Osteoblast (primary cell): ENCODE measurements at places on chromosomes 11 and 22. TPM values are rescaled to one million over a fixed set of nuclear protein-coding genes. Genes with fewer than 3 reads are reported as not detected.

The CFAP300 gene
- 6.5 and 11.5 TPM in 2 replicates for total RNA-seq

- no peak overlapping the region for H3K27ac ChIP-seq
- peaks cover 5% of the 10 kb centered on the region for H3K4me1 ChIP-seq
- H3K27me3 ChIP-seq, result no peaks in the 10 kb centered on the region
- DNase-seq, result no peak
- H3K4me3 ChIP-seq, result no peak overlapping the region
Observed at GRCh38 chr11:130548491-130548833, 100.0 kb downstream of the ADAMTS15 start.

The CNTN5 gene
- not detected in 2 replicates for total RNA-seq

DNA sequence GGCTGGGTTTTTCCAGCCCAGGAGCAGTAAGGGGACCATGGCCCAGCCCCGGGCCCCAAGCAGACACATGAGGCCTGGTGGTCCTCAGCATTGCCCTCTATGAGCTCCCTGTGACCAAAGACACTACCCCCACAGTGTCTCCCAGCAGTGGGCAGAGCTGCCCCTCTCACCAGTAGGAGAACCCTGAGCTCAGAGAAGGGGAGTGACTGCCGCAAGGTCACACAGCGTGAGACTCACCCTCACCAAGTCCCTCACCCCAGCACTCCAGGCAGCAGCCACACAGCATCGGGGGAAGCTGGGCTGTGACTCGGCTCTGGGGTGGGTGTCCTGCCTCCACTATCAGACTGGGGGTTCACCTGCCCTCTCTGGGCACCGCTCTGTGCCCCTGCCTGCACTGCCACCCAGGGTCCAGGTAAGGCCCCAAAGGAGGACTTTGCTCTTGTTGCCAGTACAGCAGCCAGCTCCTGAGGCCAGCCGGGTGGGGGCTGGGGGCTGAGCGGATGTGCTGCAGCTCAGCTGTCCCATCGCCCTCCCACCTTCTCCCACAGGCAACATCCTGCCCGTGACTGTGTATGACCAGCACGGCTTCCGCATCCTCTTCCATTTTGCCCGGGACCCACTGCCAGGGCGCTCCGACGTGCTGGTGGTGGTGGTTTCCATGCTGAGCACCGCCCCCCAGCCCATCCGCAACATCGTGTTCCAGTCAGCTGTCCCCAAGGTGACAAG lies 7.9 kb upstream of the SH3BP1 start:
- DNase-seq, result peak; percentile 83
- H3K27me3 ChIP-seq, result no peaks in the 10 kb centered on the region
- H3K4me1 ChIP-seq, result peaks cover 22% of the 10 kb centered on the region
- H3K36me3 ChIP-seq, result peaks cover 16% of the 10 kb centered on the region
- H3K4me3 ChIP-seq, result no peak overlapping the region
- H3K27ac ChIP-seq, result no peak overlapping the region

The CD3D gene
- not detected in 2 replicates for total RNA-seq

DNA sequence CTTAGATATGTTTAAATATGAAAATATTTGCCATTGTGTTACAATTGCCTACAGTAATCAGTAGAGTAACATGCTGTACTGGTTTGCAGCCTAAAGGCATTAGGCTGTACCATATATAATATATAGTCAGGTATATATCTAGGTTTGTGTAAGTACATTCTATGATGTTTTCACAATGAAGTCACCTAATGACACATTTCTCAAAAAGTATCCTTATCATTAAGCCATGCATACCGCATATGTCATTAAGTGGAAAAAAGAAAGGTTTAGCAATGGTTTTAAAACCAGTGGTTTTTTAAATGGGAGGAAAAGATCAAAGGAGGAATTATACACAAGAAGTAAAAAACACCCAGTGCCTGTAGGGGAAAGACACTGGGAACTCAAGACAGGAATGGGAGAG lies 122.7 kb downstream of the RBFOX2 start:
- H3K4me1 ChIP-seq, result peaks cover 31% of the 10 kb centered on the region
- H3K36me3 ChIP-seq, result no peaks in the 10 kb centered on the region
- no peak overlapping the region for H3K27ac ChIP-seq

GRCh38 chr11:118397448-118397847 lies 4.0 kb upstream of the ATP5MG start:
- peaks cover 43% of the 10 kb centered on the region for H3K36me3 ChIP-seq
- no peak for DNase-seq
- peaks cover 4% of the 10 kb centered on the region for H3K4me1 ChIP-seq
- no peak overlapping the region for H3K27ac ChIP-seq
- no peaks in the 10 kb centered on the region for H3K27me3 ChIP-seq

DNA sequence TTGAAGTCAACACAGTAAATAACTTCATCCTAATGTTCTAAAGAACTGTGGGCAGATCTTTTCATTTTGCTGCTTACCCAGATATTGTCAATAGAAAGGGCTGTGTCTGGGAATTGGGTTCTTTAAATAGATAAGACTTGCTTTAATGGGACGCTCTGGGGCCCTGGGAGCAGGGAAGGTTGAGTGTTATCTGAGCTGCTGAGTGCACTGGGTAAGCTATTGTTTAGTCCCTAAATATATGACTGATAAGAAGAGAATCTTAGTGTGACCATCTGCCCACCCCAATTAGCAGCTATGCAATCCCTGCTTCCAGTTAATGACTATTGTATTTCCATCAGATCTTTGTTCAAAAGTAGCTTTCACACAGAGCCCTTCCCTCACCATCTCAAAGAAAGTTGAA lies 44.4 kb downstream of the ARHGAP42 start:
- H3K4me1 ChIP-seq, result no peaks in the 10 kb centered on the region
- no peak overlapping the region for H3K4me3 ChIP-seq
- no peaks in the 10 kb centered on the region for H3K27me3 ChIP-seq

GRCh38 chr11:113334183-113334582 lies 19.8 kb downstream of the TTC12 start:
- peaks cover 4% of the 10 kb centered on the region for H3K36me3 ChIP-seq
- no peaks in the 10 kb centered on the region for H3K27me3 ChIP-seq
- DNase-seq, result no peak
- H3K4me3 ChIP-seq, result no peak overlapping the region
- H3K4me1 ChIP-seq, result no peaks in the 10 kb centered on the region

DNA sequence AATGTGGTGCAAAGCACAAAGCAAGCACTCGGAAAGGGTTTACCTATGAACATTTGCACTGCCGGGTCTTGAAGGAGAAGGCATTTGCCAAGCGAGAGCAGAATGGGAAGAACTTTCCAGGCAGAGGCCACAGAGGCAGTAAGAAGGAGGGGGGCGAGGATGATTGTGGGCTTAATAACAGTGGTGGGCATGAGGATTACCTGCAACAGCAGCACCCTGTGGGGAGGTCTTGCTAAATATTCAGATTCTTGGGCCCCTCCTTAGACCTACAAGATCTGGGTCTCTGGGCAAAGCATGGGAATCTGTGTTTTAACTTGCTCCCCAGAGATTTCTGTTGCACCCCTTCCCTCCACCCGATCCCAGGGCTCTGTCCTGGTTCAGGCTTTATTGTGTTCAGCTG lies 75.1 kb upstream of the ZBED5 start:
- H3K27ac ChIP-seq, result no peak overlapping the region
- H3K36me3 ChIP-seq, result no peaks in the 10 kb centered on the region
- no peaks in the 10 kb centered on the region for H3K27me3 ChIP-seq
- H3K4me1 ChIP-seq, result peaks cover 10% of the 10 kb centered on the region
- H3K4me3 ChIP-seq, result no peak overlapping the region

- H3K4me1 ChIP-seq, result no peaks in the 10 kb centered on the region
- DNase-seq, result no peak
- H3K27me3 ChIP-seq, result no peaks in the 10 kb centered on the region
- no peak overlapping the region for H3K27ac ChIP-seq
- no peaks in the 10 kb centered on the region for H3K36me3 ChIP-seq
Observed at GRCh38 chr11:17230867-17231851, 23.4 kb upstream of the PIK3C2A start.

DNA sequence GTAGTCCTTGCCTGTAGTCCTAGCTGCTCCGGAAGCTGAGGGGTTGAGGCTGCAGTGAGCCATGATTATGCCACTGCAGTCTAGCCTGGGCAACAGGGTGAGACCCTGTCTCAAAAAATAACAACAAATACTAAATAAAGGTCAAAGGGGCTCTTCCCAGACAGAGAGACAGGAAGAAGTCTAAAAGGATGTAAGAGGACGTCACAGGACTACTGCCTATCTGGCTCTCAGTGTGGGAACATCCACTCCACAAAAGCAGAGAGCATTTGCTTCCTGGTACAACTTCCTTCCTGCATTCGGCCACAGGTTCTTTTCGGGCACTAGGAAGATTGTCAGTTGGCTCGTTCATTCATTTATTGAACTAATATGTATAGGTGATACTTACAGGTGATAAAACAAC lies 110.6 kb downstream of the SGSM3 start:
- peaks cover 11% of the 10 kb centered on the region for H3K4me1 ChIP-seq
- H3K27ac ChIP-seq, result no peak overlapping the region
- no peaks in the 10 kb centered on the region for H3K27me3 ChIP-seq
- DNase-seq, result no peak
- H3K36me3 ChIP-seq, result no peaks in the 10 kb centered on the region

The KRTAP5-1 gene
- total RNA-seq, result not detected in 2 replicates

DNA sequence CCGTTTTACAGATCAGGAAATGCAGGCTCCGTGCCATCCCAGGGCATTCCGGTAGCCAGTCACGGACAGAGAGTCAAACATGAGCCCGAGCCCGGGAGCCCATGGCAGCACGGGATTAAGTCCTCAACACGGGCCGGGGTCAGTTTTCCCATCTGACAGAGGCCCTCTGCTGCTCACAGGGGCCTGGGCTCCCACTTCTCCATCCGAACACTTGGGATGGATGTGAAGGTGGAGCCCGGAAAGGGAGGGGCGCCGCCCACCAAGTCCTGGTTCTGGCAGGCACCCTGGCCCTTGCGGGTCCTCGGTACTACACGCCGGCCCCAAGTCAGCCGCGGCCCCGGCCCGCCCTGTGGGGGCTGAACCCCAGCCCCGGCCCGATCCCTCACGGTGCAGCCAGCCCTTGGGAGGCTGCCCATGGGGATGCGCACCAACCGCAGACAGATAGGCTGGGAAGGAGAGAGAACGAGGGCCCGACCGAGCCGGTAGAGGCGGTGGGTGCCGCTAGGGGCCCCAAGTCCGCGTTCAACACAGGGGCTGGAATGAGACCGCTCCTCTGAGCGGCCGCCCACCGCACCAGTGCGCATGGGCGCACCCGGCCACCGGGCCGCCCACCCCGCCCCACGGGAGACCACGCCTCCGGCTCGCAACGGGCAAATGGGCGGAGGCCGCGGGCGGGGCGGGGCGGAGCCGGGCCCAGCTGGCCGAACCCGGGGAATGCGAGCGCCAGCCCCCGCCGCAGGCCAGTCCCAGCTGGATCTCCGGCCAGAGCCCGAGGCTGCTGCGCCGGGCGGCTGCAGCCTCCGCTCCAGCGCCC lies at the start of gene CAPN5:
CAPN5 (plus strand) TSS at position 743 of the 814 bp plus-strand sequence. CDS start 17,916 bp downstream, outside the sequence.
- DNase-seq, result peak; percentile 100
- H3K36me3 ChIP-seq, result no peaks in the 10 kb centered on the region
- H3K4me1 ChIP-seq, result peaks cover 14% of the 10 kb centered on the region
- H3K27ac ChIP-seq, result peak within 1 kb of the TSS; percentile 75

DNA sequence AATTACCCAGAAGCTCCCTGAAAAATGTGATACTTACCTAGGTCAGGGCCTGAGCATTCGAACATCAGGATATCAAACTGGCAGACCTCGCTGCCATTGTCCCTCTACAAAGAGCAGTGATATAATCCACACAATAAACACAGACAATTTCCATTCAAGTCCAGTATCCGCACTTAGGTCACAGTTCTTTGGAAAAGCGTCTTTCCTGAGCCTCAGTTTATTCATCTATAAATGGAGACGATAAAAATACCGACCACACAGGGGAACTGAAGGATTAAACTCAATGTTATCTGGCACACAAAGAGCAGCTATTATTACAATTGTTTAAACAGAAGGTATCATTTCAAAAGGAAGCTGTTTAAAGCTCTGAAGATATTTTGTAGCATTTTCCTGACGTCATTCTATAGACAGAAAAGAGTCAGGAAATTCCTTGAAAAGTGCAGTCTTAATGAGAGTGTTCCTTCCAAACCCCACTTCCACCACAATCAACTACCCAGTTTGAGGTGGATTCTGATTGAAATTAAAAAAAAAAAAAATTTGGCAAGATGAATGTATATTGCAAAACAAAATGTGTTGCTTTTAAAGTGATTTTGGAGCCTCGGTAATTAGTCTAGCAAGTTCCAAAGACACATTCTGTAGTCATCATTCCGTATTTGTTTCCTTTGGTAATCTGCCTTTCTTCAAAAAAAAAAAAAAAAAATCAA lies 47.2 kb upstream of the IGSF9B start:
- no peaks in the 10 kb centered on the region for H3K27me3 ChIP-seq
- H3K27ac ChIP-seq, result no peak overlapping the region

DNA sequence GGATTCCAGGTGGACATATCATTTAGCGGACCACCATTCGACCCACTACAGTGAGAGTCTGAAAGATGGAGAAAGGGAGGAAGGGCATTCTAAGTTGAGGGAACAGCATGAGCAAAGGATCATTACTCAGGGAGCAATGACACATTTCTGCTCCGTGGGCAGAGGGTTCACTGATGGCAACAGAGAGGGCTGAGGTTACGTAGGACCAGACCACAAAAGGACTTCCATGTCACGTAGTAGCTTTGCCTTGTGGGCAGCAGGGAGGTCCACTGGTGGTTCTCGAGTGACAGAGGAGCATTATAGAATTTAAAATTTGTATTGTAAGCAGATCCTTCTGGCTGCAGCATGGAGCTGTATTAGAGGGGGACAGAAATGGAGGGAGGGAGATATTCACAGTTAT lies 109.7 kb upstream of the NAV2 start:
- peak overlapping the region; percentile 23 for H3K27ac ChIP-seq
- DNase-seq, result no peak
- H3K27me3 ChIP-seq, result no peaks in the 10 kb centered on the region
- H3K36me3 ChIP-seq, result no peaks in the 10 kb centered on the region

- no peaks in the 10 kb centered on the region for H3K4me1 ChIP-seq
- H3K27me3 ChIP-seq, result no peaks in the 10 kb centered on the region
- H3K27ac ChIP-seq, result no peak overlapping the region
- no peaks in the 10 kb centered on the region for H3K36me3 ChIP-seq
- DNase-seq, result no peak
- H3K4me3 ChIP-seq, result no peak overlapping the region
Observed at GRCh38 chr11:83693306-83693992, 407.3 kb upstream of the CCDC90B start.

The MTMR2 gene
- total RNA-seq, result 44.9 and 45.7 TPM in 2 replicates

The CARD10 gene
- 11.9 and 12.7 TPM in 2 replicates for total RNA-seq

The TENM4 gene
- 63.3 and 76.9 TPM in 2 replicates for total RNA-seq

The TBX10 gene
- not detected in 2 replicates for total RNA-seq

GRCh38 chr11:22778642-22779041 lies 51.0 kb downstream of the SVIP start:
- no peak for DNase-seq
- no peaks in the 10 kb centered on the region for H3K27me3 ChIP-seq
- no peak overlapping the region for H3K27ac ChIP-seq
- no peaks in the 10 kb centered on the region for H3K36me3 ChIP-seq
